GM12891 (cell line): ENCODE measurements at places on chromosomes 1 and 21.

DNA sequence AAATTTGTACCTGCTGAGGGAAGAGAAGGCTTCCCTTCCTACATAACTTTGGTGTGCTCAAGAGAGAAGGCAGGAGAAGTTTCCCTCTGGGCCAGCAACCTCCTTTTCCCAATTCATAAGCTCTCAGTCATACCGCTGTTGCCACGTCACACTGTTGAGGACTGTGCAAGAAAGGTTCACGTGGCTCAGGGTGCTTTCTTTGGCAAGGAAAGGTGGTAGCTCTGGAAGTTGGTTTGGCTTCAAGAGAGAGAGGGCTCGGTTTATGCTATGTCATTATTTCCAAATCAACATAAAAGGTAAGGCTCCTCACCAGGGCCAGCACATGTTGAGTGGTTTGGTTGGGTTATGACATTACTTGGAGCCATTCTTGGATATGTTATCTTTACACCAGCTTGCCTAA is 77.3 kb downstream of the TNFSF18 start:
- DNase-seq, result no peak

GRCh38 chr1:41850029-41850428 is 68.7 kb downstream of the HIVEP3 start:
- no peak for DNase-seq

- no peak for DNase-seq
Measured at GRCh38 chr1:153678519-153679336, at the start of gene NPR1. TSS of gene NPR1 (plus strand) at chr1:153678688. CDS start at chr1:153679109, 421 bp downstream.

DNA sequence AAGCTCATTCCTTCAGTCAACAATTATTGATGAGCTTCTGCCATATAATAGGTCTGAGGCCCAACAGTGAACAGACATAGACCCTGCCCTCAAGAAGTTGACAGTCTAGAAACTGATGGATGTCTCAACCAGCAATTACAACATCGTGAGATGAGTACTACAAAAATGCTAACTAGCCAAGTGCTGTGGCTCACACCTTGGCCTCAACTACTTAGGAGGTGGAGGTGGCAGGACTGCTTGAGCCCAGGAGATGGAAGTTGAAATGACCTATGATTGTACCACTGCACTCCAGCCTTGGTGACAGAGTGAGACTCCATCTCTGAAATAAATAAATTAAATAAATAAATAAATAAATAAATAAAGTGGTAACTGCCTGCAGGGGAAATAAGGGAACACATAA is 11.7 kb upstream of the PTP4A2 start:
- no peak for DNase-seq

- no peak for DNase-seq
Measured at GRCh38 chr1:206508130-206508889, 979 bp downstream of the RASSF5 start.

DNA sequence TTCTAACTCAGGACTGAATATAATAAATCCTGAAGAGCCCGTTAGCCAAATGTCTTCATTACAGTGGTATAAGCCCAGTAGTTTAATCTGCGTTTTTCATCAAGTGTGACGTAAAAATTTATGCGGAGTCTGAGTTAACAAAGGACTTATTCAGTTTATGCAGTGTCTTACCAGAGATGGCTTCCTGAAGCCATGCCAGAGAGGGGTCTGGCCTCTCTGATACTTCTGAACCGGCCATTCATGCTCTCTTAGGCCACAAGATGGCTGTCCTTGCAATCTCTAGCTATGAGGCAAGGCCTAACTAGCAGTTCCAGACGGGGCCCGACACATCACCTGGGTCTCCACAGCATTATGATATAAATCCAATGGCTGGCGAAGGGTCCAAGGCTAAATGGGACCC is 101.4 kb downstream of the TEX35 start:
- no peak for DNase-seq

DNA sequence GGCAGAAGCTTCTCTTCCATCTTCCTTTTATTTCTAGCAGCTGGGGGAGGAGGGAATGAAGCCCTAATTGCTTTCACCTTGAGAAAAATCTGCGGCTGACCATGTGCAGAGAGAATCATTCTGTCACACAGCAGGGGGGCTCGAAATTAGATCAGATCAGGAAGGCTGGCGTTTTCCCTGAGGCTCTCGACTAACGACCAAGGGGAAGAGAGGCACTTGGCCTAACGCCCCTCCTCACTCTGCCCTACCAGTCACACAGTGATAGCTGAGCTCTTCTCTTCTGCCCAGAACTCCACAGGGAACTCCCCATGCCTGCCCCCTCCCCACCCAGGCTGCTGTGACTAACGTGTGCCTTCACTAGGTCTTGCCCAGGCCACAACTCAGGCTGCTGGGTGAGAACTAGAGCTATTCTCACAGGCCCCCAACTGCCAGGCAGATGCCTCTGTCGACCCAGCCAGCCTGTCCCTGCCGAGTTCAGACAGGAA is 26.5 kb upstream of the KHDRBS1 start:
- no peak for DNase-seq

GRCh38 chr21:43917515-43918384 is 52.7 kb downstream of the AGPAT3 start:
- no peak for DNase-seq

- no peak for DNase-seq
Measured at GRCh38 chr21:34732388-34732821, 63.6 kb downstream of the CLIC6 start.

- no peak for DNase-seq
Measured at GRCh38 chr1:43447891-43448708, 5.6 kb downstream of the HYI start.
